ENCODE measurements at places on chromosomes 12 and 14. TPM values are rescaled to one million over a fixed set of nuclear protein-coding genes. Genes with fewer than 3 reads are reported as not detected.

DNA sequence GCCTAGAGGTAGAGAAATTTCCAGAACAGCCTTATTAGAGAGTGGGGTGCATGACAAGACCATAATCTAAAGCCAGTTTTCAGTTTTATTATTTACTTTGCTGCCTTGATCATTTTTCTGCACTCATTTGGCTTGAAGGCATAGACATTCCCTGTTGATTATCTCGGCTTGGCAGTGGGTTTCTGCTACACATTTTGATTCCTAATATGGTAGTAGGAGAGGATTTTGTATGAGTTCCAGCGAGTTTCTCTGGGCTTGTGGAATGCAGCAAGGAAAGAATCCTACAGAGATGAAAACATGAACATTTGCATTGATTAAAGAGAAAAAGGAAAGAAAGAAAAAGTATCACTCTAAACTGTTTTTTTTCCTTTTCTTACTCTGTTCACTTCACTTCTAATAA, 281.2 kb downstream of the PAWR start:
- peaks cover 47% of the 10 kb centered on the region for H3K4me1 ChIP-seq
- H3K27me3 ChIP-seq, result no peaks in the 10 kb centered on the region
- no peak for DNase-seq
- peak overlapping the region; percentile 14 for H3K4me3 ChIP-seq
- no peaks in the 10 kb centered on the region for H3K36me3 ChIP-seq

DNA sequence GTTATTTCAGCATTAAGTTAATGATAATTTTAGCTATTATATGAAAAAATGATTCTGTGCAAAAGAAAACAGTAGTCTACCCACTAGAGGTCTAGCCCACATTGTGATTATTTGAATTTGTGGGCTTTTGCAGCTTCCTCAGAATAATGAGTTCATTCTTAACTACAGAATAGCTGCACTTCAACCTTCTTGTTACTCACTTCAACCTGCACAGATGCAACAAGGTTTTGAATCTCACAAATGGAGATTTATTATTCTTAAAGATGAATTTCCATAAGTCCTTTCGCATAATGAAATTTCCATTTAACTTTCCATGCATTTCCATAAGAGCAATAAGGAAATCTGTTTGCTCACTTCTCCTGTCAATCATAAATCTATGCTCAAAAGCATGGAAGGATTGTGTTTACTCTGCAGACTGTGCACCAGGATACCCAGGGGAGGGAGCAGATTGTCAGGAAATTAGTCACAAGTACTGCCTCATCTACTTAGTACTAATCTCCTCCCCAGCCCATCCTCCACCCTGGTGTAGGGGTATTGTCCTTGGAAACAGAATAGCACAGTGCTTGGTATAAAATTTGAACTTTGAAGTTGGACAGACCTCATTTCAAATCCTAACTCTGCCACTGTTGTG, 24.1 kb downstream of the PTGER2 start:
- no peak overlapping the region for H3K4me3 ChIP-seq
- H3K27me3 ChIP-seq, result no peaks in the 10 kb centered on the region
- no peak for DNase-seq
- H3K4me1 ChIP-seq, result peaks cover 26% of the 10 kb centered on the region

DNA sequence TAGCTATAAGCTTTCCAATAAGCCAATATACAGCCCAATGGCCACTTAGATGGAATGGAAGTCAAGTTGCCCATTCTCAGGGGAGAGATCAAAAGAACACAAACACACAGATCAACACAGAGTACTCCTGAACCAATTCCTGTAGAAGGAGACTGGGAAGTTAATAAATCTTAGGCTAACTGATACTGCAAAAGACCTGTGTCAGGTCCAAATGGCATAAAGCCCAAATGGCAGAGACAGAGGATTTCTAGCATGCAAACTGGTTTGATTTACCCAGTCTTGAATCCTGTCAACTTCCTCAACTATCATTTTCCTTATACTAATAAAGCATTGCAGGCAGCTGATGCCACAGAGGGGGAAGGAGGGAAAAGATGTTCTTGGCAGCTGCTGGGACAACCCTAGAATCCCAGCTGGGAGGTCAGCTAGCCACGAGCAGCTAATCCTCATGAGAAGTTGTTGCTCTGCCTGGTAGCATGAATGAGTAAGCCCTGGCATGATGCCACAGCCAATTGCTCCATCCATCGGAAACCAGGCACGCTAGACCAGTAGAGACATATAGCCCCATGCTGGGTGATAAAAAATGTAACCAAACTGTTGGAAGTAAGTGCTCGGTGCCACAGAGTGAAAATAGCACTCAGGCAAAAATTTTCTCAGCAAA, 26.2 kb downstream of the ANG start:
- no peak overlapping the region for H3K27ac ChIP-seq
- H3K4me1 ChIP-seq, result peaks cover 12% of the 10 kb centered on the region
- H3K27me3 ChIP-seq, result peaks cover 10% of the 10 kb centered on the region
- DNase-seq, result no peak

- no peak overlapping the region for H3K4me3 ChIP-seq
- H3K27ac ChIP-seq, result peak overlapping the region; percentile 93
- H3K27me3 ChIP-seq, result no peaks in the 10 kb centered on the region
These were observed 4.7 kb upstream of the TUBA1C start for GRCh38 chr12:49260166-49260565.

KRT73 gene
- not detected for total RNA-seq
